Activated naive CD4-positive, alpha-beta T cell treated with anti-CD3 and anti-CD28 coated beads, Interleukin-2, amount 50 U/mL, for 16 hours (primary cell): ENCODE measurements at places on chromosomes 6 and 20.

- peak; percentile 71 for DNase-seq
These were observed 362 bp downstream of the DUSP22 start for GRCh38 chr6:292506-293192.

GRCh38 chr20:9508696-9509178, 5.7 kb upstream of the LAMP5 start:
- no peak for DNase-seq

DNA sequence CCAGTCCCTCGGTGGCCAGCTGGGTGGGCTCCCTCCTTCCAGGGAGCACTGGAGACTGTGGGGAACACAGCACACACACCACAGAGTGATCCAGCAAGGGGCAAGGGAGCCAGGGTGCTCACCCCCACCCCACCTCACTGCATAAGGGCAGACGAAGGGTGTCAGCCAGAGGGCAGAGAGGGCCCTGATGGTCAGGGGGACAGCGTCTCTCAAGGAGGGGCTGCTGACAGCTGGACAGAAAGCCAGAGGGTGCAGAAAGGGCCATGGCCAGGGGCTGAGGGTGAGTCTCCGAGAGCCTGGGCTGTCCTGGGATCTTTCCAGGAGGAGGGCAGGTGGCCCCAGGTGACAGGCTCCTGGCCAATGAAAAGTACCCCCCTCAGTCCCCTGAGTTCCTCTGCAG, 73.4 kb upstream of the PMEPA1 start:
- DNase-seq = no peak

GRCh38 chr6:35011096-35012041, 122.3 kb downstream of the ANKS1A start:
- DNase-seq = no peak

- DNase-seq = no peak
These were observed 1265.4 kb upstream of the GJE1 start for GRCh38 chr6:140867336-140867735.

- no peak for DNase-seq
These were observed 259.3 kb downstream of the TFAP2B start for GRCh38 chr6:51077821-51078518.

- no peak for DNase-seq
These were observed 70.8 kb downstream of the PTPN1 start for GRCh38 chr20:50580842-50581544.

GRCh38 chr6:85459224-85459901, 9.5 kb downstream of the NT5E start:
- no peak for DNase-seq

DNA sequence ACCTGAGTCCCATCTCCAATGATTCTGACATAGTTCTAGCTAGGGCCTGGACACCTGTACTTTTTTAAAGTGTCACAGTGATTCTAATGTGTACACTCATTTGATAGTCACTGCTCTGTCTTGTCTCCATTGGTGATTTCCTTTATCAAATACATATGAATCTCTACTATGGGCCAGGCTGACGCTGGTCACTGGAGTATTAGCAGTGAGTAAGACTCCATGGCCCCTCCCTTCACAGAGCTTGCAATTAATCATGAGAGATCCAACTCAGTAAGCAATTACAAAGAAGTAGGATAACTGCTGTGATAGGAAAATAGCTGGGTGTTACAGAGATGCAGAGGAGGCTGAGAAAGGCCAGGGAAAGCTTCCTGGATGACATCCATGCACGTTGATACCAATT, 19.3 kb upstream of the SASH1 start:
- DNase-seq = no peak
